Brain (organoid and tissue), 16 donors: ENCODE measurements at places on chromosomes 7 and 10. TPM values are rescaled to one million over a fixed set of nuclear protein-coding genes. Genes with fewer than 3 reads are reported as not detected.

The AGBL3 gene
- 0.64 TPM for polyA plus RNA-seq

The SPOCK2 gene
- polyA plus RNA-seq = 189 TPM

The FANK1 gene
- polyA plus RNA-seq = 1.2 TPM

The BTBD16 gene
- 0.97 TPM for polyA plus RNA-seq

The GFRA1 gene
- polyA plus RNA-seq = 1.6 TPM

The PNLIPRP1 gene
- not detected for polyA plus RNA-seq

- DNase-seq = no peak
These were observed 75.6 kb downstream of the CCDC6 start for GRCh38 chr10:59830601-59831259.

- no peak for DNase-seq
These were observed 42.2 kb upstream of the TCF7L2 start for GRCh38 chr10:112907893-112908292.

DNA sequence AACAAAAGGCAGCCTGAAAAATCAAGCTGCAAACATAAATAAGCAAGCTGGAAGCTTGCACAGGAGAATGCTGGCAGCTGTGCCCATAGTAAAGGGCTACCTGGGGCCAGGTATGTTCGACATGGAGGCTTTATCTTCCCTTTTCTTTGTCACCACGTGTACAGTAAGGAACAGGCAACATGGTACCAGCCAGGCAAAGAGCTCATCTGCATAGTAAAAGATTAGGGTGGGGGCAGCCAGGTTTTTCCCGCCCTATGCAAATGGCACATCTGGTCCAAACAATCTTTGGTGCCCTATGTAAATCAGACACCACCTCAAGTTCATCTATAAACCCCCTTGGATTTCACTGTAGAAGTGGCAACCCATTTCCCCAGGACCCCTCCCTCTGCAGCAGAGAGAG, 625.1 kb downstream of the TYW1 start:
- DNase-seq = no peak

DNA sequence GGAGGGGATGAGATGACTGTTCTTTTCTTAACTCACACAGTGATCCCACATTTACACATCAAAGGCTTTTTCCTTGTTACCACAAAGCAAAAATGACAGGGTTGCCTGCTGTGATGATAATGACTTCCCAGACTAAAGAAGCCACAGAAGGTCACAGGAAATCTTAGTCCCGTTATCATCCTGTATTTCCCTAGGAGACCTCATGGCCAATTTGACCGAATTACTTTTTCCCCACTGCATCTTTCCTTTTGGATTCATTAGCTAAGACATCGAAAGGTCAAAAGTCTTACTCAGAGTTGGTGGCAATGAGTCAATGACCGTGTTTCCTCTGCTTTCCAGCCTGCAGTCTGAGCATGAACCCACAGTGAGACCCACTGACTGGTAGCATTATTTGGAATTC, 130.1 kb upstream of the INHBA start:
- DNase-seq = no peak

GRCh38 chr7:132486274-132486610, 90.0 kb downstream of the PLXNA4 start:
- no peak for DNase-seq

DNA sequence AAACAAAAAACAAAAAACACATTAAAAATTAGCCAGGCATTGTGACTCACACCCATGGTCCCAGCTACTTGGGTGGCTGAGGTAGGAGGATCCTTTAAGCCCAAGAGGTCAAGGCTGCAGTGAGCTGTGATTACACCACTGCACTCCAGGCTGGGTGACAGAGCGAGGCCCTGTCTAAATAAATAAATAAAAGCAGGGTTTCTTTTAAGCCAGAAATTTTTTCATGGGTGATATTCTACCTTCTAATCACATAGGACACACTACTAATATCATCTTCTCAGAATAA, 14.2 kb upstream of the SVIL start:
- DNase-seq = no peak

DNA sequence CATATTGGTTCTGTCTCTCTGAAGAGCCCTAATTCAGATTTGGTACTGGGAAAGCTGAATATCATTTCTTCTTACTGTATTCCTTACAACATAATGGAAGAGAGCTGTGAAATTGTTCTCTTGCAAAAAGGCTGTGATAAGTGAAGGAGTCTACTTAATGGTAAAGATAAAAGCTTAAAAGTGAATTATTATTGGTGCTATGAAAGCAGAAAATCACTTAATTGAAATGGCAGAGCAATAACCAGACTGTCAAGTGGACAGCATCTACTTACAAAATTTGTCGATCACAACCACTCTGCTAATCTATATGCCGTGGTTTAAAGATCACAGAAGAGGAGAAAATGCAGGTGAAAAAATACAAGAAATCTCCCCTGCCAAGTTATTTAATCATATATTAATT, 264.7 kb upstream of the TEX47 start:
- DNase-seq = no peak

DNA sequence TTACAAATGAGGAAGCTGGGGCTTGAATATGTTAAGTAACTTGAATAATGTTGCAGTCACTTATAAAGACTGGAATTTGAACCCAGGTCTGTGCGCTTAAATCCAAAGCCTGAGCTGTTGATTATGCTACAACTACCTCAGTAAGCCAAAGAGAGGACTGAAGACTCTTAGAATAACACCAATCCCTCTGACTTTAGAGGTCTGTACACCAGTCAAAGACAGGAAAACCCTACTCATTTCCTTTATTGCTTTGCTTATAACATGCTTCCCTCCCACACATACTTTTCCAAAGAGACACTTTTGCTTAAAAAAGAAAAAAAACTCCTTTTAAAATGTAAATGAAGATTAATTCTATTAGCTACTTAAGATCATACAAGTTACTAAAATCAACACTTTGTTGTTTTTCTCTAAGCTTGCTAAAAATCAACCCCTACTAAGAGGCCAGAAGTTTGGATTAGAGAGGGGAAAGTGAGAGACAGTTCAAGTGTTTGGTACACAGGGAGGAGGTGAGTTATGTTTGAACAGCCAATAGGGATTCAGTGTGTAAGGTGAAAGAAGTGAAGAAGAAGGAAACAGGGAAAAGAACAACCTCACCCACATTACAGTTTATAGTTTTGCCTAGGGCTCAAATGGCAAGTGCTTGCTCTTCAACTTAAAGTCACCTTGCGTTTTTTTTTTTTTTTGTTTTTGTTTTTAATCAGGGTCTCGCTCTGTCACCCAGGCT, 74.8 kb downstream of the MDH2 start:
- DNase-seq = no peak
